Pons (tissue), 1 donor: ENCODE measurements at places on chromosomes 11 and 22.

GRCh38 chr11:15473954-15474837 is 359.5 kb downstream of the INSC start:
- no peak for DNase-seq

GRCh38 chr11:44621784-44622183 is 56.3 kb downstream of the CD82 start:
- DNase-seq, result no peak

GRCh38 chr11:100151944-100152343 is 535.1 kb upstream of the ARHGAP42 start:
- DNase-seq, result no peak

GRCh38 chr11:27402450-27402849 is 39.4 kb upstream of the CCDC34 start:
- no peak for DNase-seq

DNA sequence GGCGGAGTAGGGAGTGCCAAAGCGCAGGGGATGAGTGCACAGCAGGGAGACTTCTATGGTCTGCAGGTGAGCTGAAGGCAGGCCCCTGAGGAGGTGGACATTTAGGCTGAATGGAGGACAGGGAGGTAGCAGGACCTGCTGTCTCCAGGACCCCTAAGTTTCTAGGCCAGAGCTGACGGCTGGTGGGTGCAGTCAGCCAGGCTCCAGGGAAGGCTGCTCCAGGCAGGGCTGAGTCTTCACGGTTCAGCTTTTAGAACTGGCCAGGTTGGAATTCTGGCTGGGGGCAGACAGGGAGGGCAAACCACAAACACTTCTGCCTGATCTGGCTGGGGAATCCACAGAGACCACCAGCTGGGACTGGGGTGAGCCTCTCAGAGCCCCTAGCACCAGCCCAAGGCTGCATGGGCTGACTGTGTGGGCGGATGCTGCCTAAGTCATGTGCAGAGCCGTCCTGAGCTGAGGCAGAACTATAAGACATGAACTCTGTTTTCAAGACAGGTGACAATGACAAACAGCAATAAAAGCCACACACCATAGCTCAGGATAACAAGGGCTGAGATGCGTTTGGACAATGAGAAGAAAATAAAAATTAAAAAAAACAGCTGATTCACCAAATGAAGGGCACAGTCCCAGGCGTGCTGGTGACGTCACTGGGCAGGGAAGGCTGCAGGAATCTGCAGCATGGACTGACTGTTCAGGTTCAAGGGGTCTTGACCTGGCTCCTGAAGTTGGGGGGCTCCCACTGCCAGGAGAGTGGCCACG is 10.4 kb upstream of the MALAT1 start:
- peak; percentile 58 for DNase-seq

DNA sequence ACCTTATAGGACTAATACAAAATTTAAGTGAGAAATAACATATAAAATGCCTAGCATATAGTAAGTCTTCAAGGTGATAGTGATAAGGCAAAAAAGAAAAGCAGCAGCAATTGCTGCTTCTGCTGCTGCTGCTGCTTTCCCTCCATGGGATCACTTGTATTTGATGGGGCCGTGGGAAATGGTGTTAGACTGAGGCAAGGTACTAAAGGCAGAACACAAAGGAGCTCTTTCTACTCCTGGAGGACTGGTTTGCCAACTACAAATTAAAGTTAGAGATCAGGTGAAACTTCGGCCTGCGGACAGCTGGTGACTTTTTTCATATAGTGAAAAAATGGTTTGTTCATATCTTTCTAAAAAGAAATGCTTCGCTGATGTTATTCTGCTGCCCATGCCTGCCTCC is 46.3 kb downstream of the SWAP70 start:
- DNase-seq, result no peak

GRCh38 chr11:126710804-126711399 is 289.7 kb downstream of the KIRREL3 start:
- DNase-seq, result no peak

DNA sequence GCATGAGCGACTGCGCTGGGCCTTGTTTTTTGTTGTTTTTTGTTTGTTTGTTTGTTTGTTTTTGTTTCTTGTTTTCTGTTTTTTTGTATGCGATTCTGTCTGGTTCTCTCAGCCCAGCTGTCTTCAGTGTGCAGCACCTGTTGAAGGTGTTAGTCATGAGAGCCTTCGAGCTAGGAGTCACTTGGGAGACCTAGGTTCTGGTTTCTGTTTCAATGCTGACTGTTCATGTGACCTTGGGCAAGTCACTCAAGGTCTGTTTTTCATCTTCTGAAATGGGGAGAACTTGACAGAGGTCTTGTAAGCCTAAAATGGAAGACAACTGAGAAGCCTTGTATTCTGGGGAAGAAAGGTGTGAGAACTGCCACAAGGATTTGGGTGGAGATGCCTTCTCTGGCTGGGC is 1.8 kb downstream of the DCPS start:
- DNase-seq, result no peak
